ENCODE measurements at places on chromosomes 16 and 17.

DNA sequence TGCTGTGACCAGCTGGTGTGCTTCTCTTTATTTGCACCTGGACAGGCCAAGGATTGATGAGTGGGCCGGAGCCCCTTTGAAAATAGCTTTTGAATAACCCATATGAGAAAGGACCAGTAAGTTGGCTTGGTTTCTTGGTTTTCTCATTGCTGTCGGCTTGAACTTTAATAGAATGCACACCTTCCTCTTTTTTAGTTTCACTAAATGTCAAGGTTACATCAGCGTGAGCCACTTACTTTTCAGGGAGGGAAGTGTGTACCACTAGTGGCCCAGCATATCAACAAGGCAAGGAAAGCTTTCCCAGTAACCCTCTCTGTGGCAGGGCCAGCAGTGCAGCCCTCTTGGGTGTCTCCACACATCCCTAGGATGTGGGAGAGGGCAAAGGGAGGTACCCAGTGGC lies 433.3 kb downstream of the CA10 start:
- DNase-seq: no peak

DNA sequence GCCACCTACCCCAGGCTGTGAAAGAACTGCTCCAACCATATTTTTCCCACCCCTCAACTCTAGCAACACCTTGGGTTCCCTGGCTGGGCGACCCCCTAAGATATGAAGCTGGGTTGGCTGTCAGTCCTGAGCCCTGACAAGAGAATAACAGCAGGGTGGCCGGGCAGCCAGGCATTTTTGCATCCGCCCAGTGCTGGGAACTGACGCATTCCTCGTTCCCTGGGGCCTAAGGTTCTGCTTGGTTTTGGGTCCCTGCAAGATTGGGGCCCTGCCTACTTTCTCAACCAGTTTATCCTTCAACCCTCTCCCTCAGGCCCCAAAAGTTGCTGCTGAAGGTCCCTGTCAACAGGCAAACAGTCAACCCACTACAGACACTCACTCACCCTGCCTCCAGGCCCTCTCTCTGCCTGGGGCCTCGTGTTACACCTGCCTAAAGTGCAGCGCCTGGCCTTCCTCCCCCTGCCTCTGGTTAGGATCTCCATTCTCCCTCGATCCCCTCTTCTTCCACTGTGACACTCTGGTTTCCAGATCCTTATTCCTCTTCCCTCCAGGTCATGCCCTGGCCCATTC lies 151.5 kb downstream of the STX8 start:
- DNase-seq: no peak

DNA sequence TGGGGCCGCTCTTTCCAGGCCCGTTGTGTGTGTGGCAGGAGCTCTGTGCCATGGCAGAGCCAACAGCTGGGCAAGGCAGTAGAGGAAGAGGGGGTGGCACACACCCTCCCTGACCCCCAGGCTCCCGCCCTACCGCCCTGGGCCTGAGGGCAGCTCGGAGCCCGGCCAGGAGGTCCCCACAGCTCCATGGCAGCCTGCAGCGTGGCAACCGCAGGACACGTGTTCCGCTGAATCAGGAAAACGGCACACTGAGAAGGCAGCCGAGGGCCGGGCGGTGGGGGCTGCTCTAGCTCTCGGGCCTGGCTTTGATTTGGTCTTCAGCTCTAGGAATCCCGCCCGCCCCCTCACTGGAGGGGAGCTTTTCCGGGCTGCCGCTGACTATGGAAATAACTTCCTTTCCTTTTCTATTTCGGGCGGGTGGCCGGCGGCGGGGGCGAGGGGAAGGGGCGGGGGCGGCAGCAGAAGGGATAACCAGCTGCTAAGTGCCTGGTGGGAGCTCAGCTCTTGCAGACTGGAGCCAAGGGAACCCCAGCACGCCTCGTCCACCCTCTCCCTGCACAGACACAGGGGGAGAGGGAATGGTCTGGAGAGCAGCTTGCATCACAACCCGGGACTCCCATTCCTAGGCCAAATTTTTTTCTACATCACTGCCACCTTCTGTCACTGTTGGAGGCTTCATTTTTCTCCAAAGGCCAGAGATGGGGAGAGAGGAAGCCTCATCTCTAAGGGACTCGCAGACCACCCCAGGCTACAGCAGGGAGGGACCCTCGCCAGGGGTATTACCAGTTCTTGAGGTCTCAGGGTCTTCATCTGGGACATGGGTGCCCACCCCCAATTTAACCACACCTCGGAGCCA lies 24.8 kb upstream of the MRPS23 start:
- no peak for DNase-seq

- DNase-seq: no peak
Observed at GRCh38 chr17:1908699-1909309, 79.0 kb downstream of the RPA1 start.

- DNase-seq: no peak
Observed at GRCh38 chr17:66357037-66357436, 54.6 kb downstream of the PRKCA start.

DNA sequence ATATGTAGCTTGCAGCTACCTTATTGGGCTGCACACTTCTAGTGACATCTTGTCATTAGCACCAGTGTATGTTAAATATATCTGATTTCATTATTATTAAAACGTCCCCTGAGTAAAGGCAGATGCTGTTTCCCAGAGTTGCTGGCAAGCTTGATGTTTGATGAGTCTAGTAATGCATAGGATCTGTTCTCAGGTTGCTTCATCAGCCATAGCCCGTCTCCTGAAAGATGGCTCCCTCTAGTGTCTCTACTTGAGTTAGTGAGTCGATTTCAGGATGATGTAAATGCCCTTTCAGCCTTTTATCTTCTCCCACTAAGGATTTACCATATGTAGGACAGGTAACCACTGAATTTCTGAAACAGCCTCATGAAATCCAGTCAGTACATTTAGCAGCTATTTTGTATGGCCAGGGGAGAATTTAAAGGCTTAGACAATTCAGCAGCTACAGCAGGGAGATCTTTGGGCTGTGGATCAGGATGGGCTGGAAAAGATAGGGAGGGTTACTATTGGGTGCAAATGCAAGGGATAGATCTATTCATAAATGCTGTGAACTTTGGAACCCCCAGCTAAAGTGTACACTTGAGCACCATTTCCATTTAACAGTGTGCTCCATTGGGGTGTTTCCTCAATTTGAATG lies 376.3 kb downstream of the CNTNAP4 start:
- no peak for DNase-seq

DNA sequence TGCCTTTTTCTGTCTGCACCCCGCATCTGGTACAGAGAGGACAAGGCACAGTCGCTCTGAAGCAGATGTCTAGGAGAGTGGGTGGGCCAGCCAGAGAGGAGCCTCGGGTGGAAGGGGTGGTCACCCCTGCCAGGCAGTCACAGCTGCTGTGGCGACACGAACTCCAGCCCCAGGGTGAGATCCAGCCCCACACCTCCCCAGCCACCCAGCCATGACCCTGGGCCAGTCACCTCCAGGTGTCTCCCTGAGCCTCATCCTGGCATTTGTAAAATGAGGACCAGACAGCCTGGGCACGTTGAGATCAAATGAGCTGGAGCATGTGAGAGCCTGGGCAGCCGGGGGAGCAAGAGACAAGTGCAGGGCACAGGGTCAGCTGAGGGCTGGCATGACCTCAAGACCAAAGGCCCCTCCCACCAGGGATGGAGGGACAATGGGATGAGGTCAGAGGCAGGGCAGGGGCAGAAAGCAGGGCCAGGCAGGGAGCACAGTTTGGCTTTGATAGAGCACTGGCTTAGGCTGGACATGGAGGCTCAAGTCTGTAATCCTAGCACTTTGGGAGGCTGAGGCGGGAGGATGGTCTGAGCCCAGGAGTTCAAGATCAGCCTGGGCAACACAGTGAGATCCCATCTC lies 7.7 kb downstream of the ADAM11 start:
- DNase-seq: no peak

GRCh38 chr16:86716649-86717048 lies 138.3 kb downstream of the FOXL1 start:
- no peak for DNase-seq

DNA sequence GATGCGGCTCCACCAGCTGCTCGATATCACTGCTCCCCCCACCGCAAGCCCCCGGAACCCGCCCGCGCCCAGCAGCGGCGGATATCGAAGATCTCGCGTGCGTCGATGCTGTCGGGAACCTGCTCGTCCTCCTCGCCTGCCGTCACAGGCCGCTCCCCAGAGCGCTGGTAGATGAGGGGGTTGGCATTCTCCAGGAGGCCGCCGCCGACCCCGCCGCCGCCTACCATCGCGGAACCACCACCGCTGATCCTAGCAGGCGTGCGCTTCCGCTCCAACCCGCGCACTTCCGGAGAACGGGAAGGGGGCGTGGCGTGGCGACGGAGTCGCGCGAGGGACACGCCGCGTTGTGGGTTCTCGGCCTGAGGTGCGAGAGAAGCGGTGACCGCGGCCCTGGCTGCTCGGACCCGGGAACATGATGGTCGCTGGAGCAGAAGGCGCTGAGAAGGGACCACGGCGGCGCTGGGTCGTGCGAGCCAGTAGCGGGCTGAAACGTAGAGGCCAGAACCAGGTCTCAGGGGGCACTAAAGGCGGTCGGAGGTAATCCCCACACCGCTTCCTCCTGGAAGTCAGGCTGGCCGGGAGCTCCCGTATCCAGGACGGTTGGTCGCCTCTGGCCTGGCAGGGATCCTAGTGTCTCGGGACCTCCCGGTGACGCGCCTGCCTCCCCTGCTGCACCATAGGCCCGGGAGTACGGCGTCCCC lies at the start of gene CIAO2B:
Gene CIAO2B, minus strand, starts transcription at position 265 of the 701 bp plus-strand sequence. Its CDS starts 38 bp downstream, at position 227.
- peak; percentile 73 for DNase-seq

GRCh38 chr16:27231692-27232060 lies 28.4 kb downstream of the KDM8 start:
- no peak for DNase-seq

DNA sequence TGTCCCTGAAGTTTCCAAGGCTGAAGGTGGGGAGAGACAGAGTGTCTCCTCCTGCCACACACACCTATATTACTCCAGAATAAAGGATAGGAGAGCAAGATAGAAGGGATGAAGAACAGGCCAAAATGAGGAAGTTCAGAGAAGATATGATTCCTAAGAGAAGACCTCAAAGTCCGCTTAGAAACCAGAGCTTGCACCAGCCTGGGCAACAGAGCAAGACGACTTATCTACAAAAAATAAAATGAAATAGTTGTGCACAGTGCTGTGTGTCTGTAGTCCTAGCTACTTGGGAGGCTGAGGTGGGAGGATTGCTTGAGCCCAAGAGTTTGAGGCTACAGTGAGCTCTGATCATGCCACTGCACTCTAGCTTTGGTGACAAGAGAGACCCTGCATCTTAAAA lies 128.2 kb downstream of the HS3ST3B1 start:
- no peak for DNase-seq

- no peak for DNase-seq
Observed at GRCh38 chr17:57677858-57678257, 67.2 kb downstream of the CCDC182 start.

DNA sequence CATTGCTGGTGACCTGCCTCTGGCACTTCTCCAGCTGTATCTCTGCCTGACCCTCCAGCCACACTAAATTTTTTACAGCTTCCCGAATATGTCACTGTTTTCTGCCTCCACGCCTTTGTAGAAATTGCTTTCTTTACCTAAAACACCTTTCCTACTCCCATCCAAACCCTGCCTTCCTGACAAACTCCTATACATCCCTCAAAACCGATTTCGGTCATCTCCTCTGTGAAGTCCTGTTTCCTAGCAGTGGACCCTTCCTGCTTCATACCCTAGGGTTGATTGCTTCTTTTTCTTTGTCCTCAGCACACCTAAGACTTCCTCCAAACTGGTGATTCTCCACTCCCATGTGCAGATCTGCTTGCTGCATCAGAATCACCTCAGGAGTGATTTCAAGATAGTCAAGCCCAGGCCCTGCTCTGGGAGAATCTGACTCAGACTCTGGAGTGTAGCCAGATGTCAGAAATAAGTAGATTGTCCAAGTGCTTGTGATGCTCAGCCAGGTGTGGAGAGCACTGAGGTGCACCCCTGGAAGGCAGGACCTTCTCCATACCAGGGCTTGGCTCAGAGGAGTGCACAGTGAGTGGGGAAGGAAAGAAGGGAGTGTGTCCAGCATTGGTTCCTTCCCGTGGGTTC lies 184.2 kb downstream of the COPRS start:
- DNase-seq: no peak
